CD4-positive, alpha-beta T cell treated with Interleukin-6 for 4 hours (primary cell): ENCODE measurements at places on chromosomes 11 and 22.

DNA sequence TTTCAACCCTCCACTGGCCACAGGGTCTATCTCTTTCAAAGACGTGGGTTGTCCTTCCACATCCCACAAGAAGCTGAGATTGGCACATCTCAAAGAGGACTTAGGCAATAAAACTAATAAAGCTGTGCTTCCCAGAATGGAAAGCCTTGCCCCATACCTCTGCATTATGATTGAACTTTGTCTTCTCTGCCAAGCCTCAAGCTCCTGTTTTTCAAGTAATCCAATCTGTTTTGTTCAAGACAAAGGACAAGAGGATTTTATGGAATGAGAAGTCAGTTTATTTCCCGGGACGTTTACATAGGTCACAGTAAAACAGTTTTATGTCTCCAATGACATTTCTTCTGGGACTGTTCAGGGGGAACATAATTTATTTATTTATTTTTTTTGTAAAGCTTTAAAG lies 108.4 kb downstream of the GALNT18 start:
- DNase-seq = no peak

- no peak for DNase-seq
These were observed 940 bp downstream of the IL18 start for GRCh38 chr11:112162761-112163546.

DNA sequence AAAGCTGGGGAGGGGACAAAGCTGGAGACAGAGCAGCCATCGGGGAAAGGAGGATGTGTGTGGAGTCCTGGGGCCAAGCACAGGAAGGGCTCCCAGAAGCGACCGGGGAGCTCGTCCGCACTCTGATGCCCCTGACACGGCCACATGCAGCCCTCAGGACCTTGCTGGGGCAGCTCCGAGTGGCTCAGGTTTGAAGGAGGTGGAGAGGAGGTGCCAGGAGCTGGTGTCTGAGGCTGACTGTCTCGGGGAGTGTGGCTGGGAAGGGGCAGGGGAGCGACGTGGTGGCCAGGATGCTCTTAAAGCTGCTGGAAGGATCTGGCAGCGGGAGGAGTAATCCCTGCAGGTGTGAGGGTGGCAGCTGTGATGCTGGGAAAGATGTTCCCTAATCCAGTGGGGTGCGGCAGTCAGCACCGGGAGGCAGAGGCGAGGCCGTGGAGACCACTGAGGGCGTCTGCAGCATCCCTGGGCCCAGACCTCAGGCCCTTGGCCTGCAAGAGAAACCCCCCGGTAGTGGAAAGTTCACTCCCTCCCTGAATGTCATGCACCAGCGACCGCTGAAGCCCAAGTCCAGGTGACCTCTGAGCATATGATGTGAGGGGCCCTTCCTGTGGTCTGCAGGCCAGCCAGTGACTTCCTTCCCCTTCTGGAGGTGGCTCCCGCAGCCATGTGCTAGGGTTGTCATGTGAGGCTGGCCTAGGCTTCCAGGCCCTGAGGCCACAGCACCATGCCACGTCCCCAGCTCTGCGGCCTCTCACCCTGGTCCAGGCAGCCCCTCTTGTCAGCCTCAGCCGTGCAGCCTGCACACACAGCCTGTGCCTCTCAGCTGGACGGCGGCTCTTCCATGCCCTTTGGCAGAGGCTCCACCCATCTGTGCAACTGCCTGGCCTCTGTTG lies 17.2 kb upstream of the CTSD start:
- DNase-seq = no peak

DNA sequence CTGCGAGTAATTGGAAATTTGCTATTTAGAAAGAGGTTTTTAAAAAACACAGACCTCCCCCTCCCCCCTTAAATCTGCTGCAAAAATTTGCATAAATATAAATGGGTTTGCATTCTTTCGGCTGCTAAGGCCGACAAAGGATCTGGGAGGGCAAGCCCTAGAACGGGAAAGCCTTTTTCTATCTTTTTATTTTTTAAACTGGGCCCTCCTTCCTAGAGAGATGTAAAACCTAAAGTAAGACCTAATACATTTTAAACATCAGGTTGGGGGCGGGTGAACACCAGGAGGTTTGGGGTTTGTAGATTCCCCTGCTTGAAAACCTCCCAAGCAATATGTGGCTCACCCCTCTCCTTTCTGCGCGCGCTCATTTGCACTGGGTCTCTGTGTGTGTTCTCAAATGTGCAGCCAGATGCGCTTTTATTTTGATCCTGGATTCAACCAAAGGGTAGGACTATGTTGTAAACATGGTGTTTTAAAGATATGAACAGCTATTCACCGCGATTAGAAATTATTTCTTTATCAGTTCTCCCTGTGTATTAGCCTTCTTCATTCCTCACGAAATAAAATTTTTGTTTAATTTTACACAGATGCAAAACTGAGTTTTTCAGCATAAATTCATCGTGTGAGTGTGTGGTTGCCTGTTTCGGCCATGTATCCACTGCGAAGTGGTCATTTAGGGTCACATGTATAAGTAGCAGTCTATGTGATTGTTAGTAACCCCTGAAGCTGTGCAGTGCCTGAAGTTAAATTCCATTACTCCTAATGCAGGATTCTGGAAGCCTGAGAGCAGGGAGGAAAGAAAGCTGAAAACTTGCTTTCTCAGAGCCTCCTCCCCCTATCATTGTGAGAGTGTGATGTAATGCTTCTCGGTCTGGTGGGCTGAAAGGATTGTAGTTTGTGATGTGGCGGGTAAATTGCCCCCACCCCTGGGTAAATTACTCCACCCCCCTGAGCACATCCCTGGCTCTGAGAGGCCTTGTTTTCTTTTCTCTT lies 988 bp downstream of the TNRC6B start:
- peak; percentile 56 for DNase-seq

- no peak for DNase-seq
These were observed 4.9 kb upstream of the CNTN5 start for GRCh38 chr11:99015634-99016454.

- peak; percentile 91 for DNase-seq
These were observed 3.9 kb downstream of the UCP3 start for GRCh38 chr11:74004759-74005615.

- DNase-seq = no peak
These were observed 3.8 kb upstream of the CBLIF start for GRCh38 chr11:59849129-59849528.

- no peak for DNase-seq
These were observed 718.6 kb downstream of the METTL15 start for GRCh38 chr11:28826807-28827206.

DNA sequence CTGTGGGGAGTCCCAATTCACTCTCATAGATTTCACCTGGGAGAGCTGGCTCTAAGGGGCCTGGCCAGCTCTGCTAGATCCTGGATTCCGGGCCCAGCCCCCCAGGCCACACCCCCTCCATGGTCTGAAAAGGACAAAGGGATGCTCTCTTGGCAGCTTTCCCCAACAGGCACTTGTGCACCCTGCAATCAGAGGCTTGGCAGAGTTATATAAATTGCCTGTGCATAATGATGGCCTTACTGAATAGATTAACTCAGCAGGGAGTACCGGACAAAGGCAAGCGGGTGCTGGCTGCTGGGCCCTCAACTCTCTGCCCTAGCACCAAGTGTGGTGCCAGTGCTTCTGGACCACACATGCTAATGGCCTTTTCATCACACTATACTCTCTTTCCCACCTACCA lies 461.6 kb downstream of the BUD13 start:
- no peak for DNase-seq

DNA sequence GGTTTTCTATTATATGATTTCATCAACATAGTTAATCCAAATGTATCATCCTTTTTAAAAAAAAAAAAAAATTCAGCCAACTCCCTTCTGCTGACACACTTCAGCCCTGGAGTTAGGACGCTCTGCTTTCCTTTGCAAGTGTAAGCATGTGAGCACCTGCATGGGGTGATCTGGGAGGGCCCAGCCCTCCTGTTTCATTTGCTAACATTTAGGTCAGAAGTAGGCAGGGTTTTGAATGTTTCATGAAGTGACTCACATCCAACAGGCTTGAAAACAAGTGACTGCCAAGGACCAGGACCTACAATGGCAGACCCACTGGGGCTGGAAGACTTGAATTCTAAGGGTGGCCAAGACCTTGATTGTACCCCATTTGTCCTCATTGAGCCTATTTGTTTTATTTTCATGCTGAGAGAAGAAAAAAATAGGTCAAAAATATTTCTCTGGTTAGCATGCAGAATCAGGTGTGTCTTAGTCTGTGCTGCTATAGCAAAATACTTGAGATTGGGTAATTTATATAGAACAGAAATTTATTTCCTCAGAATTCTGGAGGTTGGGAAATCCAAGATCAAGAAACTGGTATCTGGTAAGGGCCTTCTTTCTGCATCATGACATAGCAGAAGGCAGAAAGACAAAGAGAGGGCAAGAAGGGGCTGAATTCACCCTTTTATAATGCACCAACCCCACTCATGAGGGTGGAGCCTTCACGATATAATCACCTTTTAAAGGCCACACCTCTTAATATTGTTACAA lies 137.6 kb downstream of the CD44 start:
- peak; percentile 44 for DNase-seq

- no peak for DNase-seq
These were observed 472.3 kb downstream of the MN1 start for GRCh38 chr22:27329131-27329850.

DNA sequence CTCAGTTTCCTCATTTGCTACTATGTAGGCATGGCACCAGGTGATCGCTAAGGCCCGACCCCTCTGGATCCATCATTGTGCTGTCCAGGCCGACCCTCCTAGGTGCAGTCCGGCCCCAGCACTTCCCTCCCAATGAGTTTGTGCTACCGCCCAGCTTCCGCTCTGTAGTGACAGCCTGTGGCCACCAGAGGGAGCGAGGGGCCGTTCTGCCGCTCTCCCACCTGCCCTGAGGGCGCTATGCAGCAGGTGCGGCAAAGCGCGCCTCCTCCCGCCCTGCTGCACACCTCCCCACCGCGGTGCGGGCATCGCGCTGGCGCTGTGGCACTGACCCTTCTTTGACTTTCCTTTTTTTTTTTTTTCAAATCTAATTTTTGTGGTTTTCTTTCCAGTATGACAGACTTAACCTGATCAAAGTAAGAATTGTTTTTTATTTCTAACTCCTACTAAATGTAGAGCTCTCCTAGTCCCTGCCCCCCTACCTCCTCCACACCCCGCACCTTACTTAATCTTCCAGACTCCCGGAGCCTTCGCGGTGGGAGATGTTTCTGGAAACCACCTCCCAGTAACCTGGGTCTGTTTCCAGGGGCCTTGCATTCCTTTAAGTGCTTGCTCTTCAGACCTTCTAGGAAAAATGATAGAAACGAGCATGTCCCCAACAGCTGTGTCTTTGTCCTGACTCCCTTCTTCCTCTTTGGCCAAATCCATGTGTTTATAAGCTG lies 73.7 kb downstream of the SCN3B start:
- peak; percentile 75 for DNase-seq

DNA sequence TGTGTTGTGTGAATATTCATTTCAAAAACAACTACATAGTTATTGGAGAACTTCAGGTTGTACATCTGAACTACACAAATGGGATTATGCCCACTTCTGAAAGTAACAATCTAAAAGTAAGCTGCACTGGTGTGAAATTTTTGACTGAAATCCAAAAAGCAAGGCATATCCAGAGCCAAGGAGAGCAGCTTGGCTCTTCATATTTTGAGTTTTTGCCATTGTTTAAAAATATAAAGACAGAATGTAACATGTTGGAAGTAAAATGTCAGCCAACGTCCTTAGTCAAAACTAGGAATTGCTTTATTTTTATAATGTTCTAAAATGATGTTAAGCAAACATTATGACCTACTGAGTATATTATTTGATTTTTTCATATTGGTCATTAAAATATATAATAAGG lies 45.8 kb upstream of the NOX4 start:
- no peak for DNase-seq

GRCh38 chr11:2296913-2297622 lies 4.7 kb downstream of the C11orf21 start:
- DNase-seq = no peak

DNA sequence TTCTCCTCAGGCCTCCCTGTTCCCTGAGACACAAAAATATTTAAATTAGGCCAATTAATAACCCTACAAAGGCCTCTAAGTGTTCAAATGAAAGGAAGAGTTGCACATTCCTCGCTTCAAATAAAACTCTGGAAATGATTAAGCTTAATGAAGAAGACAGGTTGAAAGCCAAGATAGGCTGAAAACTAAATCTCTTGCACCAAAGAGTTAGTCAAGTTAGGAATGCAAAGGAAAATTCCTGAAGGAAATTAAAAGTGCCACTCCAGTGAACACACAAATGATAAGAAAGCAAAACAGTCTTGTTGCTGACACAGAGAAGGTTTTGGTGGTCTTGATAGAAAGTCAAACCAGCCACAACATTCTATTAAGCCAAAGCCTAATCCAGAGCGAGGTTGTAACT lies 574.4 kb downstream of the OPCML start:
- no peak for DNase-seq

DNA sequence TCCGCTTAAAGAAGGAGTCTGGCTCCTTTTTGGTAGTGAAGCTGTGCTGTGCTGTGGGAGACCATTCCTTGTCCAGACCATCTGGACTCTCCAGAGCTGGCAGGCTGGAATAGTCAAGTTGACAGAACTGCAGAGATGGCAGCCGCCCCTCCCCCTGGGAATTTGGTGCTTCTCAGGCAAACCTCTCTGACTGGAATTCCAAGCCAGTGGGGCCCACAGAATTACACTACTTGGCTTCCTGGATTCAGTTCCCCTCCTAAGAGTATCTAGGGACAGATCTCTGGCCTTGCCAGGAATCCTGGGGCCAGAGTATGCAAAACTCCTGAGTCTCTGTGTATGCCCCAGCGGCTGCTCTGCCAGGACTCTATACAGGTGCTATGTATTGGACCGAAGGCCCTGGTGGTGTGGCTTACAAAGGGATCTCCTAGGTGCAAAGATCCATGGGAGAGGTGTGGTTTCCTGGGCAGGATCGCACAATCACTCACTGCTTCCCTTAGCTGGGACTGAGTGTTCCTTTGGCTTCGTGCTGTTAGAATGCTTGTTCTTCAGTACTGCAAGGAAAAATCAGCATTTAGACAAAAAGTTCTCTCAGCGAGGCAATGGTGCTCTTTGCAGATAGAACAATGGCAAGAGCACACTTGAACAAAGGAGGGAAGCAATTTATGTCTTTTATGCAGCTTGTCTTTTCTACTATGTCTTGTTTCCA lies 86.8 kb downstream of the PRMT3 start:
- DNase-seq = no peak

- DNase-seq = no peak
These were observed 82.5 kb upstream of the SORL1-AS1 start for GRCh38 chr11:121535129-121535796.

GRCh38 chr11:67576735-67577475 lies 6.7 kb upstream of the GSTP1 start:
- DNase-seq = no peak

DNA sequence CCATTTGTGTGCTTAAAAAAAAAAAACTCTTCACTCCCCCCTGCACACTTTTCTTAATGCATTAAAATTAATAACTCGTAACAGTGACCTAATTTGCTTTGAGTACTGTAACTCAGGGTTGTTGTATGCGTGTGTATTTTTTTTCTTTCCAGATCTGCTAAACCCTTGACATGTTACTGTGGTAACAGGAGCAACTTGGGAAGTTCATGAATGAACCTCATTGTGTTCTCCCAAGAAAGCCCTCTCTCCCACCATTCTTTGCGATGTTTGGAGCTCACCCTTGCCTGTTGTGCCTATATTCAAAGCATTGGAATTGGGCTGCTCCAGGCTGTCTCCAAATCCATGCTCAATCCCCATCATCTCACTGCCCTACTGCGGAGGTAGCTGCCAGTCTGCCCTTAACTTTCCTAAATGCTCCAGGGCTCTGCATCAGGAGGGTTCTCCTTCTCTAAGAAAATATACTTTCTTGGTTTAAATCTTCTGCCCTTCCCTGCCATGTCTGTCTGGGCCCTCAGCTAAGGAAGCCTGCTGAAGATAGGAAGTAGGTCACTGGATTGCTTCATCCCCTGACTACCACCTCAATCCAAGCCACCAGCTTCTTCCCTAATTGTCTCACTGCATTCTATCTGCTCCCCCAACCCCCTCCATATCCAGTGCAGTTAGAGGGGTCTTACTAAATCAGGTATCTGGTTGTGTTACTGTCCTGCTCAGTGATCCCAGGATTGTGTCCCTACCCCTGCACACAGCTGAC lies 70.3 kb downstream of the KIRREL3 start:
- DNase-seq = no peak
